ENCODE measurements at places on chromosomes 13 and 19.

DNA sequence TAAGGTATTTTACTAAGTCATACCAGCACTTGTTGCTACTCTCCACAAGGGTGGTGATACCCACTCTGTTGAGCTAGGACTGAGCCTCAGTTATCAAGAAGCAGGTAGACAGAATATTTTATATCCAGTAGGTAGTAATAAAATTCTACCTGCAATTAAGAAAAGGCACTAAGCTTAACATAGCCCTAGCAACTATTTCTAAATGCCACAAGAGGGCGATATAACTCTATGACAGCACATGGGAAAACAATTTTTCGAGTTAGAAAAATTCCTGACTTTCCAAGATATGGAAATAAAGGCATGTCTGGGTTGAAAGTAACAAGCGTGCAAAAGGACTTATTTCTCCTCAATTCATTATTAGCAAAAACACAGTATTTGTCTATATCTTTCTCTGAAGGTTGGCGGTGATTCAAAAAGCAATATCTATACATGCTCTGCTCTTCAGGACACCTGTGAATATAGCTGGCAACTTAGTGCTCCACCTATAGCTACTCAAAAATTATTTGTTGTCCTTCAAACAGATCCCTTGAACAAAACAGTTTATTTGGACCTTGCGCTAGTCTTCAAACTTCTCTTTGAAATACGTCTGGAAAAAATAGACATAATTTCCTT is 14.7 kb downstream of the CCDC169 start:
- DNase-seq = no peak

- no peak for DNase-seq
Measured at GRCh38 chr13:69618393-69618792, 489.2 kb upstream of the ATXN8OS start.

GRCh38 chr19:44947041-44947581 is 1.3 kb downstream of the APOC2 start:
- DNase-seq = no peak

DNA sequence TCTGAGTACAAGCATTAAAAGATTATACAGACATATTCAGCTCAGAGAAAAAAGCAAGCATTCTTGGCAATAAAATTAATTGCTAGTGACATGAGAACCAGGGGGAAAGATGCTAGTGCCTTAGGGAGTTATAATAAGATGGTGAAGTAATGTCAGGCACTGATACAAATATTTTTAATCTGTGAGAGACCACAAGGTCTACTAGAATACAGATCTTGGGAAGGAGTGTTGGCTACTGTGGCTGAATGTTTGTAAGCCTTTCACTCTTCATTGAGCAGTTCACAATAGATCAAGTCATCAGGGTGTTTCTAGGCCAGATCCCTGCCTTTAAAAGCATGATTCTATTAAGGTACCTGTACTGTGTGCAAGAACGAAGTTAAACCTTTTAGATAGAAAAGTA is 16.4 kb downstream of the FREM2 start:
- DNase-seq = no peak

- DNase-seq = no peak
Measured at GRCh38 chr13:93029536-93029935, 197.1 kb upstream of the GPC6 start.

DNA sequence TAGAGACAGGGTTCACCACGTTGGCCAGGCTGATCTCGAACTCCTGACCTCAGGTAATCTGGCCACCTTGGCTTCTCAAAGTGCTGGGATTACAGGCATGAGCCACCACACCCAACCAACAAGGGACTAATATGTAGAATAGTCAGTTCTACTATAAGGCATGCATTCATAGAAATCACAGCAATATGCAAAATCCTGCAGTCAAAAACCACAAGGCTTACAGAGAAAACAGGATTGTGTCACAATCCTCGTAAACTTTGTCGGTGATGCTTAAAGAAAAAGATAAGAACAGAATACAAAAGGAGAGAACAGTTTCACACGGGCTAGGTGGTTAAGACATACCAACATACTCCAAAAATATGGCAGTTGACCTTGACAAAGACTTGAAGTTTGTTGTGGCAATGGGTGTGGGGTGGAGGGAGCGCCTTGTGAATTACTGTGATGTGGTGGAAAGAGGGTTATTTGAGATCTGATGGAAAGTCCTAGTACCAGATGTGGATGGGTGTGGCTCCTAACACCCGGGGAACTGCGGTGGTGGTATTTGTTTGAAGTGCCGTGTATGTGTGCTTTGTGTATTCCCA is 12.4 kb downstream of the NOSIP start:
- no peak for DNase-seq

GRCh38 chr13:76038920-76039716 is 403.0 kb downstream of the LMO7 start:
- DNase-seq = no peak

DNA sequence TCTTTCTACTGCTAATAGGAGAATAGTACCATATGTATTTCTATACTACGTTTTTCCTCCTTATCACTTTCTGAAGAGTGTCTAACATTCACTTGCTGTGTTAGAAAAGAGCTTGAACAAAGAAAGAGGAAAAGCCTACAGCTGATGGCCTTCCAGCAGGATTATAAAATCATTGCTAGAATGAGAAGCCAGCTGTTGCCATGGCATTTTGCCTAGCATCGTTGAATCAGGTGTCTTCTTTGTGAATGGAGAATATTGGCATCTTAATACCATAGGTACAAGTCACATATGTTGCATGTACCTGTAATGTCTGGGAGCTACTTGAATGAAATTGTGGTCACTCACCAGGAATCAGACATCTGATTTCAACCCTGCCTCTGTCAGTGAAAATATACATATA is 1174.9 kb downstream of the PCDH17 start:
- DNase-seq = no peak

GRCh38 chr13:74316547-74316946 is 182.3 kb upstream of the KLF12 start:
- DNase-seq = no peak

DNA sequence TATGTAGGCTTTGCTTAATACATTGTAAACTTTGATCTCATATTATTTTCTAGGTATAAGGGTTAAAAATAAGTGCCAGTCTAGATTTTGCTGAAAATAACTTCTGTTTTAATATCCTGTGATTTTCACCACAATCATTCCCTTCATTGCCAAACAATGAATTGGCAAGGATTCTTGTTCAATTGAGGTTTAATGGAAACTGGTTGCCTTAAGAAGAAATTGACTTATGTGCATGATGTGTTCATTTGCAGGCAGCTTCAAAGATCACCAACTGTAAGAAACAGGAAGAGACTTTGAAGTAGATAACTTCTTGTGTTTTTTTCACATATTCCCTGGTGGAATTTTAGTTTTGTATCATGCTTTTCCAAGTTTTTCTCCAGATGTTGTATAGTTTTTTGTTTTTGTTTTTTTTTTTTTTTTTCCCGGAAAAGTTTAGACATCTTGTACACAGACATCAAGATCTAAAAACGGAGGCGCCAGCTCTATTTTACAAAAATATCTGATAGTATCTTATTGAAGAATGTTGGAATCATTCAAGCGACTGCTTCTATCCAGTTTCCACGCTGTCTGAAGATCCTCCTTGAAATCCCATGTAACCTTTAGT is 108.3 kb downstream of the POSTN start:
- no peak for DNase-seq

DNA sequence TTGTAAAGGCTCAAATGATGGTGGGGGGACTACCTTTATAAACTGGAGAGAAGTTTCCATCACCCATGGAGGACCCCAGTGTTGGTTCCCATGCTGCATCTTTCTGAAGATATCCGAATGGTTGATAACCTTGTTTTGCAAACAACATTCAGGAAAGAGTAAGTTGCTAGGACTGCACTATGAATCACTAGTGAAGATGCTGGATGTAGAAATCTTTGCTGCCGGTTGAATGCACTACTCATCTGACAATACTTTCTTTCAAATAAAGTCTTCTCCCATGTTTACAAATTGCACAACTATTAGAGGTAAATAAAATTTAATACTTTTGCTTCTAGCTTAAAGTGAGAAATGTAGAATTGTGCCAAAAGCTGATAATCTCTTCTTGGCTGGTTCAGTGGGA is 198.4 kb upstream of the SLITRK6 start:
- no peak for DNase-seq

DNA sequence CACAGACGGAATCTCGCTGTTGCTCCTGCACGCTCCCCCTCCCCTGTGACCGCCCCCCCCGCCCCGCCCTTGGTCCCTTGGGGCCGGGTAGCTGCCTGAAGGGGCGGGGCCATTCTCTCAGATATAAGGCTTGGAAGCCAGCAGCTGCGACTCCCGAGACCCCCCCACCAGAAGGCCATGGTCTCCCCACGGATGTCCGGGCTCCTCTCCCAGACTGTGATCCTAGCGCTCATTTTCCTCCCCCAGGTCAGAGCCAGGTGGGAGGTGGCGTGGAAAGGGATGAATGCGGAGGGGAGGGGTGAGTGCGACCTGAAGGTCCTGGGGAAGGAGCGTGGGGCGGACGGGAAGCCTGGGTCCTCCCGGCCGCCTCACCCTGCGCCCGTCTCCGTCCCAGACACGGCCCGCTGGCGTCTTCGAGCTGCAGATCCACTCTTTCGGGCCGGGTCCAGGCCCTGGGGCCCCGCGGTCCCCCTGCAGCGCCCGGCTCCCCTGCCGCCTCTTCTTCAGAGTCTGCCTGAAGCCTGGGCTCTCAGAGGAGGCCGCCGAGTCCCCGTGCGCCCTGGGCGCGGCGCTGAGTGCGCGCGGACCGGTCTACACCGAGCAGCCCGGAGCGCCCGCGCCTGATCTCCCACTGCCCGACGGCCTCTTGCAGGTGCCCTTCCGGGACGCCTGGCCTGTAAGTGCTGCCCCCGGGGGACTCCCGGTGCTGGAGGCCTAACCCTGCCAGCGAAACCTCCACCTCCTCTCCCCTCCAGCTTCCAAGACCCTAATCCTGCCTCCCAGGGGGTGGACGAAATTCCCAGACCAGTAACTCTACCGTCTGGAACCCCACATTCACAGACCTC is at the start of gene DLL3:
Gene DLL3 (plus strand): TSS at position 150 of the 845 bp plus-strand sequence. CDS start 28 bp downstream, at position 178.
- DNase-seq = peak; percentile 11

DNA sequence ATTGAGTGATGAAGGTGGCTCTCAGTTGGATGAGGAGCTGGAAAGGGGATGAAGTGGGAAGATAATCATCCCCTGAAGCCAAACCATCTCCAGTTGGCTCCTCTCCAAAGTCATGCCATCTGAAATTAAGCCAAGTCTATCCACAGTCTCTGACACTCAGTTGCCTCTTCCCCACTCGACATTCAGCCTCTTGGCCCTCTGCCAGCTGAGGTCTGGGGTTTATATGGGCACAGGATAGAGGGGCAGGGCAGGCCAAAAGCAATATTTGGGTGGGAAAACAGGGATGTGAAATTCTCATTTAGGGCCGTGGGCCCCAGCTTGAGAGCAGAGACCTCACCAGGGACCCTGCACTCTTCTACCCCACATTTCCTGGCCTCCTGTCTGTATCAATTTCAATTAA is 85.9 kb downstream of the SLITRK1 start:
- DNase-seq = no peak

GRCh38 chr19:29014857-29015436 is 198.0 kb downstream of the UQCRFS1 start:
- DNase-seq = no peak

GRCh38 chr19:13600802-13601201 is 94.5 kb upstream of the CACNA1A start:
- no peak for DNase-seq

DNA sequence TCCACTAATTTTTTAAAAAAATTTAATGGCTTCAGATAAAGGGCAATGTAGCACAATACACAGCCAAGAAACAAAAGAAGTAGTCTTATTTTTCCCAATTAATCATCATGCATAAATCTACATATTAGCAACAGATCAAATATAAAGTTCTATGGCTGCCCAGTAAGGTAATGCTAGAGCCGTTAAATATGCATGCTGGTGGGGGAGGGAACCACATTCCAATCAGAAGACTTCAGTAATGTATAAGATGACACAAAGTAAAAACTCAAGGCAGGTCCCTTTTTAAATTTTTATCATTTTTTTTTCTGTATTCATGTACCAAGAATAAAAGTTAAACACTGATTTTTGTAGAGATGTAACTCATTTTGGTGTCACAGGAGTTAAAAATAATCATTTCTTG is 62.0 kb downstream of the MPHOSPH8 start:
- no peak for DNase-seq

All from NCI-H1417 treated with DMSO at 0.1 percent for 48 hours (cell line).